Colonic mucosa (tissue), 4 donors: ENCODE measurements at places on chromosomes 2 and 18.
A peak's percentile ranks its signal among the peaks of the same experiment; 100 is the strongest.

DNA sequence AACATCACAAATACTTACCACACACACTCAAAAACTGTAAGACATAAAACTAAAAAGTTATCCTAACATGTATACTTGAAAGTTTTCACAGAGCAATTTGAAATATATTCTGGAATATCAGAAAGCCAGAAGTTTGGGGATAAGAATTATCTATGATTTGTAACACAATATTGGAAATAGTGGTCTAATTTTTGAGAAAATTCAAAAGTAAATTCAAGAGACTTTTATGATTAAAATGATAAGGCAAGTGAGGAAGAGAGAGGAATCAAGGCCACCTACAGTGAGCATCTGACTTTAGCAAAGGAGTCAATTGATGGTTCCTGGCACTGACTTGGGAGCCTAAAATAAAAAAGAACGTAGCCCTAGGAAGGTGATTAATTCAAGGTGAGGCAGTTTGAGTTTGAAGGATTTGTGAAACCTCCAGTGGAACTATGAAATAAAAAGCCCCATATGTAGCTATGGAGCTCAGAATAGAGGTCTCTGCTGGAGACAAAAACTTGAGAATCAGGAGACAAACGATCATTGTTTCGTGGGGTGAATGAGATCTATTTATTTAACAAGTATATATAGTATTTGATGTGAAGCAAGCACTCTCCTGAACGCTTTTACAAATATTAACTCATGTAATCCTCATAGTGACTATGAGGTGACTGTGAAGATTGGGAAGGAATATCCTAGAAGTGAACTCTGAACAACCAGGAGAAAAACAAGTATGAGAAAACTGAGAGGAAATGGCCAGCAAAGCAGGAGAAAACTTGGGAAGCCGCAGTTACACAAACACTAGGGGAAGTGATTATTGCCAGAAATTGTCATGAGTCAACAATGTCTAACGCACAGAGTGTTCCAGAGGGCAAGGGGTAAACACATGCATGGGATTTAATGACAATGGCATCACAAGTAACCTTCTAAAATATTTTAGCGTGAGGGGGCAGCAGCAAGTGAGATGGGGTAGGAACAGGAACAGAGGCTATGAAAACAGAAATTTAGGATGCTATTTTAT lies 12.8 kb downstream of the TFPI start:
- DNase-seq = no peak

GRCh38 chr2:45004562-45005191 lies 4.6 kb downstream of the SIX2 start:
- no peak for DNase-seq

DNA sequence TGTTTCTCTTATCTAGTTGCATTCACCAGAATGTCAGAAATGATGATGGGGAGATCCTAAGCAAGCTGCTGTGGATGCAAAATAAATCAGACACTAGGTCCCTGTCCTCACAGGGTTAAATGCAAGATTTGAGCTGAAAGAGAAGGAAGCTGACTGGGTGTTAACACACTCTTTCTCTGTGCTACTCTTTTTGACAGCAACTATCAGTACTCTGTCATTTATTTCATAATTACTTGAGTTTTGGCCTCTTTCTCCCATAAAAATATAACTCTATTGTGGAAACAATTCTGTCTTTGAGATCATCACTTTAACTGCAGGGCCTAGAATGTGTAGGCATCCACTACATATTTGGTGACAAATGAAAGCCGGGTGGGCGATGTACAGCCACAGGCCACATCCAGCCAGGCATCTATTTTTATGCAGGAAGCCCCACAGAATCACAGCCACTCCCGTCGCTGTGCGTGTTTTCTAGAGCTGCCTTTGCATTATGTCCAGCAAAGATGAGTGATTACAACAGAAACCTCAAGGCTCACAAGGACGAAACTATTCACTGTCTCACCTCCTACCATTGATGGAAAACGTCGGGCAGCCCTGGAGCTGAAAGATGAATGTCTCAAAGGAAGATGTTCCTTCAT lies 849.0 kb downstream of the RNF144A start:
- no peak for DNase-seq

DNA sequence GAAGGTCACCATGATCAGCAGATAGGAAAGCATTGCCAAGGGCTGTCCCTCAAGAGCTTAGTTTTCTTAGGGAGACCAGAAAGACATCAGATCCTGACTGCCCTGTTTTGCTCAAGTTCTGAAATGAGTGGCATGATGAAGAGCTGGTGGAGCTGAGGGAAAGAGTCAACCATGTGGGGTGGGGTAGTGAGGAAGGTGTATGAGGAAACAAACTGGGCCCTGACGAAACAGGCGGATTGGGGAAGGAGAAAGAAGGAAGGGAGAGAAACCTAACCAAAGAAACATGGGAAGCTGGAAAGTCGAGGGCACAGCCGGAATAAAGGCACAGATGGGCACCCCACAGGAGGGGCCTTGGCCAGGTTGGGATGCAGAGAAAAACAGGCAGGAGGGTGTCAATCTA lies 8.0 kb downstream of the TGOLN2 start:
- no peak for DNase-seq

GRCh38 chr18:48616484-48617255 lies 77.8 kb downstream of the CTIF start:
- no peak for DNase-seq

DNA sequence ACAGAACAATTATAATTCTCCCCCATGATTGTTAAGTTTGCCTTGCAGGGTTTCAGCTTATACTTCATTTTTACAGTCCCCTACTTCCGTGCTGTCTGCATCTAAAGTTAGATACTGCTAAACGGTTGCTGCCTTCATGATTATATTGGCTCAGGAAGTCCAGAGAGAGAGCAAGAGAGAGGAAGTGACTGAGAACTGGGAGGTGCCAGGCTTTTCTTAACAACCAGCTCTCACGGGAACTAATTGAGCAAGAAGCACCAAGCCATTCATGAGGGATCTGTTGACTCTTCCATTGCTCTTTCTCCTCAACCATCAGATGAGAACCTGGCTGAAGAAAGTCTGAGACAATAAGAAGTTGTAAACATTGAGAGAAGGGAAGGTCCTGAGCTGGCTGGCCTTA lies 125.5 kb upstream of the SIX2 start:
- DNase-seq = no peak

GRCh38 chr2:4144731-4145130 lies 441.4 kb downstream of the DCDC2C start:
- DNase-seq = no peak

DNA sequence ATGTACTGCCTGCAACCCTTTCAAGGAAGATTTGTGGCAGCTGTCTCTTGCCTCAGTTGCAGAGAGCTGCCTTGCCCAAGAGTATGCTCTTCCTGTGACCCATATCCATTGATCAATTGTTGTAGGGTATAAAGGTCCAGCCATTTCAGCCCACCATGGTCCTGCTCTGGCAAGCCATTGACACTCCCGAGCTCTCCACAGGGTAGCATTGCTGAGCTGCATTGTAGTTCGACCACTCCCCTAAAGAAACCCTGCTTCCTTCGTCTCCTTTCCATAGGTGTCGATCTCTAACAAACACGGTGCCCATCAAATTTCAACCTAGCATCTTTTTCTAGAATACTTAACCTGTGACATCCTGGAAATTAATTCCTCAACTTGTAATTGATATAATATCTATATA lies 104.9 kb upstream of the NDUFV2 start:
- no peak for DNase-seq

- no peak for DNase-seq
Observed at GRCh38 chr18:28175930-28176697, 816 bp downstream of the CDH2 start.

DNA sequence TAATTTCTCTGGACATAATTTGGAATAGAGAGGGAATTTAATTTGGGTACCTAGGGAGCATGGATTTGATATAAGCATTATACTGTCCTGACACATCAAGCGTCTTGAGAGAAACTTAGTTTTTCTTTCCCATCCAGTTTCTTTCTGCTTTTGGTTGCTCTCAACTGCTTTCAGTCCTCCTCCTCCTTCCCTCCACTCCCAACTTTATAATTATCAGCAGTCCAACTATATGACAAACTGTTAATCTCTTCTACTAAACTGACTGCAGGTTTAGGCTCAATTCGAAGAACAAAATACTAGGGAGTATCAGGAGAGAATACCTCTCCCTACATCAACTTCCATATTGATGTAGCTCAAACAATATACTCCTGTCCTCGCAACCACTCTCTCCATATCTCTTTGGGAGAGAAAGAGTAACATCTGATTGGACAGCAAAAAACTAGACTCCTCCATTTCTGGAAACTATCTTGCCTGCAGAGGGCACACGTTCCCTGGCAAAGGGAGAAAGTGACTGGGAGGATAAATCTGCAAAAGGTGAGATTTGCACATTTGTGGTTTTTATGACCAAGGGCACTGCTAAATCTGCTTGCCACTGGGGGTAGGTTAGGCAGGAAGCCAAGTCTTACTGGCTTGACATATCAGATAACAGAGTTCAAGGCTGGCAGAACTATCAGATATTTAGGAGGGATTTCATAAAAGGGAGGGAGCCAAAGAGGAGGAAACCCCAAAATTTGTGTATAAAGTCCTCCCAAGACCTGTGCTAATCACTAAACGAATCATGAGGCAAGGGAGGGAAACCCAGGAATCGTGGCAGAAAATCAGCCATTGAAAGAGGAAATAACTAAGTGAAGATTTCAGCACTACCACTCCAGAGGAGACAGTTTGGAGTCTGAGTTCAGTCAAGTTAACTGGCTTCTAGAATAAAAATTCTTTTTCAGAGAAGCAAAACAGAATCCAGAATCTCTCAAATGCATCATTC lies 40.0 kb downstream of the ICA1L start:
- peak; percentile 51 for DNase-seq

- DNase-seq = no peak
Observed at GRCh38 chr2:84807063-84807485, 73.8 kb downstream of the TRABD2A start.

GRCh38 chr2:181771356-181771755 lies 91.0 kb upstream of the NEUROD1 start:
- no peak for DNase-seq

GRCh38 chr2:152263911-152264310 lies 71.1 kb upstream of the FMNL2 start:
- DNase-seq = no peak

DNA sequence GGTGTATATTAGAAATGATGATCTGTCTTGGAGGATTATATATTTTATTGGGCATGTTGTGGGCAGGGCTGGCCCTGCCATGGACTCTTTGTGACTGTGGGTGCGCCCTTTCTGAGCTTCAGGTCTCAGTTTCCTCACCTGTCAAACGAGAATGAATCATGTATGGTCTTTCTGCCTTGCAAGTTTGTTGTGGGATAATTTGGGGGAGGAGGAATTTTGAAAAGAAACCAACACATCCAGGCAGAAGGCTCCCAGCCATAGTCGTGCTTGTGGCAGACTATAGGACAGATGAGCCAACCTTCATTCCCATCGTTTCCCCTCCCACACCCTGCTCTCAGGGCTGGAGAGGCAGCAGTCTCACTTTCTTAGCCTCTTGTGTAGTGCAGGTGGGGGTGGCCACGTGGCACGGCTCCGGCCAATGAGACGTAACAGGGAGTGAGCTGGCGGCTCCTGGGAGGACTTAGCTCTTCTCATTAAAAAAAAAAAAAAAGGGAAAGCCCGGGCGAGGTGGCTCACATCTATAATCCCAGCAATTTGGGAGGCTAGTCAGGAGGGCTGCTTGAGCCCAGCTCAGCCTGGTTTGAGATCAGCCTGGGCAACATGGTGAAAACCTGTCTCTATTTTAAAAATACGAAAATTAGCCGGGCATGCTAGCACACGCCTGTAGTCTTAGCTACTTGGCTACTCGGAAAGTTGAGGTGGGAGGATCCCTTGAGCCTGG lies 63.1 kb downstream of the RHOB start:
- DNase-seq = peak; percentile 78

- no peak for DNase-seq
Observed at GRCh38 chr18:10030816-10031541, 117.2 kb downstream of the VAPA start.

- no peak for DNase-seq
Observed at GRCh38 chr2:1024981-1025380, 74.3 kb downstream of the SNTG2 start.

DNA sequence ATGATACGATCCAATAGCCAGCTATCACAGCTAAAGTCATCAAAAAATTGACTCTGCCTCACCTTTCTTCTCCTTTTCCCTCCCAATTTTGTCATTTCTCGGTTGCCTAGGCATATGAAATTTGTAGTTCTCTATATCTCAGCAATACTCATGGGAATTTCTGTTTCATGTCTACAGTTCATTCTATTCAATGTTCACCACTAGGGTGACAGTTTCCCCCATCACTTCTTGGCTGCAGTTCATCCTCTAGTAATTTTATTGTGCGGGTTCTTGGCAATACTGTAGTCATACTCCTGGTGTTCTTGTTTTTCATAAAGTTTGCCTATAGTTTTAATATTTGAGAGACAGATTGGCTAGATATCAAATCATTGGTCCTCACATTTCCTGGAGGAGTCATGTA lies 872.2 kb upstream of the ID2 start:
- no peak for DNase-seq

- no peak for DNase-seq
Observed at GRCh38 chr2:73069041-73069854, 2.3 kb downstream of the SFXN5 start.

GRCh38 chr2:101433465-101433864 lies 41.4 kb downstream of the RFX8 start:
- no peak for DNase-seq

- no peak for DNase-seq
Observed at GRCh38 chr2:80858965-80859364, 554.4 kb upstream of the LRRTM1 start.

- no peak for DNase-seq
Observed at GRCh38 chr18:42184685-42185477, 229.8 kb downstream of the PIK3C3 start.

- DNase-seq = no peak
Observed at GRCh38 chr18:70220628-70221027, 15.1 kb upstream of the RTTN start.

- DNase-seq = peak; percentile 81
Observed at GRCh38 chr2:25294573-25295462, 46.9 kb downstream of the DNMT3A start.

DNA sequence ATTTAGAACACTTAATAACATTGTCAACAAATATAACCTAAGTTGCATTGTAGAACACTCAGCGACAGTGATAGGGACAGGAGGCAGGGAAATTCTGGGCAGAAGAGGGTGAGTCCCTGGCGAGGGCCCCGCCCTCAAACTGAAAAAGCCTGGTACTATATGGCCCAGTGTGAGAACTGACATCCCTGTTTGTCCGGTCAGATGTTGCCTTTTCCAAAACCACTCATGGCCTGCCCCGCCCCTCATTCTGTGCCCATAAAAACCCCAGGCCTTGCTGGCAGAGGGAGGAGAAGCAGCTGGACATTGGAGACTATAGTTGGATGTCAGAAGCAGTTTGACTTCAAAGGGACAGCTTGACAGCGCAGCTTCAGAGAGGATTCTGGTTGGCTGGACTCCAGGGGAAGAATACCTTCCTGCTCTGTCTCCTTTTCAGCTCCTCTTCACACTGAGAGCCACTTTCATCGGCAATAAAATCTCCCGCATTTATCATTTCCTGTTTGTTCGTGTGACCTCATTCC lies 47.0 kb downstream of the FAM117B start:
- peak; percentile 23 for DNase-seq
